ENCODE measurements at places on chromosomes 11 and 22.
A peak's percentile ranks its signal among the peaks of the same experiment; 100 is the strongest.

DNA sequence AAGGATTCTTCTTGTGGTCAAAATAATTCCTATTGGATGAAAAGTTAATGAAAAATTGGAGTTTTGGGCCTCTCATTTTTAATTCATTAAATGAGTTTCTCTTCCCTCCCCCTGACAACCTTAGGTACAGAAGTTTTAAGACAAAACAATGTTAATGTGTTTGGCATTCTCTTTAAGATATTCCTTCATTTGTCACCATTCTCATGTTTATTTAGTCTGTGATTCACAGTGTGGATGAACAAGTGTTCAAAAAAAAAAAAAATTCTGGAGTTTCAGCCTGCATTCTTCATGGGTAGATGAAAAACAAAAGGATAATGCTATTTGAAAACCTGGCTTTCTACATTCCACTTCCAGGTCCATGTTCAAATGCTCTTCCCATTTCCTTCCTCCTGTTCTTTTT is 172.6 kb upstream of the LUZP2 start:
- DNase-seq, result peak; percentile 2

DNA sequence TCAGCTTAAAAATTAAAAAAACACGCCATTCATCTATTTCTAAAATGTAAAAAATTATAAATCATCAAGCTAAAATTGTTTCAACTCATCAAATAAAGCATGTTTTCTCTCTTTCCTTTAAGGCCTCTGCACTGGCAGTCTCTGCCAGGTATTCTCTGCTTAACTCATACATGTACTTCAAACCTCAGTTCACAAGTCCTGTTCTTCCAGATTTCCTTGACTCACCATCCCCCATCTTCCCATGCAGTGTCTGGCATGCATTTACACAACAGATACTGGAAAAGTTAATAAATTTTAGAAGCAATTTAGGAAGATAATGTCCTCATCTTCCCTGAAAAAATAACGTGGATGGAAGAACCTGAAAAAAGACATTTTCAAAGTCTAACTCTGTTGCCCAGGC is 32.5 kb downstream of the CSTF3 start:
- no peak for DNase-seq

- no peak for DNase-seq
These were observed 27.7 kb downstream of the CDKN1C start for GRCh38 chr11:2857918-2858317.

GRCh38 chr11:33542921-33543320 is 157.7 kb downstream of the C11orf91 start:
- DNase-seq, result peak; percentile 69

- DNase-seq, result no peak
These were observed 67.4 kb upstream of the PRODH start for GRCh38 chr22:19003508-19003907.

- no peak for DNase-seq
These were observed 180.3 kb downstream of the HIPK3 start for GRCh38 chr11:33437529-33437928.

DNA sequence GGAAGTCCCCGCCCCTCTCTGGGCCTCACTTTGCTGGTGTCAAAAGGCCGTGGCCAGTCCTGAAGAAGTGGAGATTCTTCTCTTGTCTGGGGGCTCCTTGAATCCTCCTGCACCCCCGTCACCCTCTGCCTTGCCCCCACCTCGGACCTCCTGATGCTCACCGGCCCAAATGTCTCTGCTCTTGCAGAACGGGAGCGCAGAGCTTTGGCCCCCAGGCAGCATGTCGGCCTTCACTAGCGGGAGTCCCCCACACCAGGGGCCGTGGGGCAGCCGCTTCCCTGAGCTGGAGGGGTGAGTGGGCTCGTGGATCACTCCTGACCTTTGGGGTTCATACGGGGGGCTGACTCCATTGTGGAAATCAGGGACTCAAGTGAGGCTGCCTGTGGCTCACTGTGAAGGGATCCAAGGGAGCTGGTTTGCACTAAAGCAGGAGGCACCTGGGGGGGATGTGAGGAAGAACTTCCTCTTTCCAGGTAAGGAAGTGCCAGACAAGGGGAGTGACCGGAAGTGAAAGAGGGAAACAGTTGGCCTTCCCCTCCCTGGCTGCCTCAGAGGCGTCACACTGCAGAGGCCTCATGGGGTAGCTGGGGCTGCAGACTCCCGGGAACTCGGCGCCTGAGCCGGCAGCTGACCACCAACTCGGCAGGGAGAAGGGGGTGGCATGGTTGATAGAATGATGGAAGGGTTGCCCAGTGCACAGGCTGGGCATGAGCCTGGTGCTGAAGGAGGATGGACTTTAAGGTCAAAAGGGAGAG is 23.1 kb downstream of the CSF2RB start:
- no peak for DNase-seq

GRCh38 chr11:92917927-92918326 is 51.5 kb upstream of the MTNR1B start:
- DNase-seq, result no peak

DNA sequence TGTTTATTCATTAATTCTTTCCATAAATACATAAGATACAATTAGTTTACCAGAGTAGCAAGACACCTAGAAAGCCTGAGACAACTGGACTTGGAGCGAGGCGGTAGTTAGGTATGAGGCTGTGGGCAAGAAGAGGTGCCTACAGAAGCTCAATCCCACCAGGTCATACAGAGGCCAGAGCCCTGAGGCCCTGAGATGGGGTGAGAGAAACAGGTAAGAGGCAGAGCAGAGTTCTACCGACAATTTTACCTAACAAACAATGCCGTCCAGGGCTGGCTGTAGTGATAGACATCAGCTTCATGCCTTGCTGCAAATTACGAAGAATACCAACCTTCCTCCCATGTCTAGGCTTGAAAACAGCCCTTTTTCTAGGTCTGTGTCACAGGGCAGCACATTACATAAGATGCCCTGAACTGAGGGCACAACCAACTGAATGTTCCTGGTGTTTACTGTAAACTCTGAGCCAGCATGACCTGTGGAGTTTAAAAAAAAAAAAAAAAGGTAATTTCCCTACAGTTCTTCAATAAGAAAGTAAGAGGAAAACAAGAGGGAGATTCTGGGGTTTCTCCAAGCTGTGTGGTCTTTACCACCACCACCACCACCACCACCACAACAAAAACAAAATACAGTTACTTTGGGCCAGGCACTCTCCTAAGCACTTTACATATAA is 105.8 kb downstream of the GAB2 start:
- DNase-seq, result no peak

- DNase-seq, result peak; percentile 82
These were observed 45.0 kb downstream of the OR4D9 start for GRCh38 chr11:59556115-59556916.

DNA sequence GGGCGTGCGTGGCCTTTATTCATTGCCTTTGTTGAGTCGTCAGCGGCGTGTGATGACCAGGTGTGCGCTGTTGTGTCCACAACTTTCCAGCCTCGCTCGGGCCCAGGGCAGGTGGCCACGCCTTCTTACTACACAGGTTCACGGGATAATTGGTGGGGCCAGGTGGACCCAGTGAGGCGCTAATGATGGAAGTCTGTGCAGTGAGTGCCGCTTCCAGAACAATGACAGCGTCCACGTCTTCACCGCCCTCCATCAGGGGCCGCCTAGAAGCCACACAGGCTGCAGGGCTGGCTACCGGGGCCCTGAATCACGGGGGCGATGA is 1197.3 kb downstream of the BRD1 start:
- DNase-seq, result no peak

DNA sequence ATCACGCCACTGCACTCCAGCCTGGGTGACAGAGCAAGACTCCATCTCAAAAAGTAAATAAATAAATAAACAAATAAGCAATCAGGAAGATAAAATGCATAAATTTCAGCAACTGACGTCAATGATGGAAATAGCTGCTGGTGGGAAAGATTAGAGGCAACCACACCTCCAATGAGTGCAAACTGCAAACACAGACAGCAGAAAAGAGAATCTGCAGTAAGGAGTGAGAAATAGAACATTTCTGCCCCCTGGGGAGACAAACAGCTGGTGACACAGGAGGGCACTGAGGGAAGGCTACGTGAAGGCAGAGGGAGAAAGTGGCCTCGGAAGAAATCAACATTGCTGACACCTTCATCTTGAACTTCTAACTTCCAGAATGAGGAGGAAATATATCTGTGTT is 6.5 kb downstream of the PI4KA start:
- DNase-seq, result no peak

- no peak for DNase-seq
These were observed 25.3 kb downstream of the MB start for GRCh38 chr22:35591714-35592417.

DNA sequence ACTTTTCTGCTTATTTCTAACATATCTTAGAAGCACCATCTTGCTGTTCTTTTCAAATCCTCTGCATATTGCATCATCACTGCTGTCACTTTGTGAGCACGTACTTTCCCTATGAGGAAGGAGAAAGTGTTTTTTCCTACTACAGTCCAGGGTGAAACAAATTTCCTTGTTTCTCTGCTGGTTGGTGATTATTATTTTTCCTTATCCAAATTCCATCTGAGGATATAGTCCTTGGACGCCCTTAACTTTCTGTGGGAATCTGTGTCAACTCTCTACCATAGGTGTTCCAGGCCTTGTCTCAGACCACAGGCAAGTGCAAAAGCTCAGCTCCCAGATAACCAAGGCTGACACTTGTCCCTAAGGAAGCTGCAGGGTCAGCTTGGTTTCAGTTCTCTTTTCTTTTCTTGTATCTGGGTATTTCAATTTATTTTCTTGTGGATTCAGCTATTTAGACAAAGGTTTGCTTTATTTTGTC is 29.4 kb upstream of the LYVE1 start:
- peak; percentile 49 for DNase-seq

GRCh38 chr22:39839204-39839603 is 54.4 kb downstream of the ENTHD1 start:
- no peak for DNase-seq

- DNase-seq, result no peak
These were observed 286.7 kb downstream of the MN1 start for GRCh38 chr22:27514601-27515523.

DNA sequence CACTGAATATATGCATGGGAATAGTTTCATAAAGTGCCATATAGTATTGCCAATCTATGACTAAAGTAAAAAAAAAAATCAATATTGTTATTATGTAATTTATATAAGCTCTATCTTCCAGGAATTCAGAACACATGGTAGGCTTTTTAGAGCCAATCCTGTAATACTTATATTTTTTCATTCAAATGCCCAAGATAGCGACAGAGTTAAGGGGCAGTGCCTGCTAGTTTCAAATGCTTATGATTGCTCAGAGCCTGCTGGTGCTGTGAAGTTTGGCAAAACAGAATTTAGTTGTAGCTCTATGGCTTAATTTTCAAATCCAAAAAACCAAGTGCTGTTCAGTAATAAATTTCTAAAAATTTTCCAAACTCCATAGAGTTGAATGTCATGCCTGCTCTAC is 39.0 kb upstream of the BLID start:
- DNase-seq, result no peak

- no peak for DNase-seq
These were observed 1240.1 kb downstream of the LRRC4C start for GRCh38 chr11:40219401-40219800.

DNA sequence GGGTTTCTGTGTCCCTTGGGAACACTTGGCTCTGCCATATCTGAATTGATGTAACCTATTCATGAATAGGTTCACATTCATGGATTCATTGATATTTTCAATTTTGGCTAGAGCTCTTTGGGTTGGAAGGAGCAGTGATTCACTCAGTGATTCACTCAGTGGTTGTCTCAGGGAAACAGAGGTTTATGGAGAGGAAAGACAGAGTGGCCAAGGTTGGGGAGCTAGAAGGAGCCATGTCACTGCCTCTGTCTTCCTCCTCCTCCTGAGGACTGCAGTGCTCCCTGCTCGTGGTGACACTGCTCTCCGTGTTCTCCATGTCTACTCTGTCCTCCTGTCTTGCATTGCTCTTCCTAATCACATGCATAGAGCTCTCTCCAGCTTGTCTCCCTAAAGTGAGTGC is 17.4 kb downstream of the CEP164 start:
- no peak for DNase-seq

GRCh38 chr22:47206666-47207218 is 444.3 kb downstream of the TBC1D22A start:
- no peak for DNase-seq

Data from fibroblast of pulmonary artery (primary cell).